ENCODE measurements at places on chromosomes 11 and 22.
A peak's percentile ranks its signal among the peaks of the same experiment; 100 is the strongest.

DNA sequence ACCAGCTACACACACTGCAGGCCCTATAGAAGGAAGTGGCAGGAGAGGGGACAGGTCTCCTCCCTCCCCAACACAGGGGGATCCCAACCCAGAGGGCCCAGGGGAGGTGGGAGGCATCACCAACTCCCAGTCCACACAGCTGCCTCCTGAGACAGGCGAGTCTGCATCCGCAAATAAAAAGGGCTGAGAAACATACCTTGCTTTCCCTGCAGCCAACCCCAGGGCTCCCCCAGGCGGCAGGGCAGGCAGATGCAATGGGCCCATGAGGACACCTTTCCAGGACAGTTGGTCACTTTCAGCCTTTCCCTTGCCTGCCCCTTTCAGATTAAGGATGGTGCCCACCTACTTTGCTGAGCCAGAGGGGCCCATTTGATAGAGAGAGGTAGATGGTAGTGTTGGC lies 180.0 kb downstream of the BRD1 start:
- DNase-seq = no peak

- DNase-seq = no peak
Measured at GRCh38 chr11:79845002-79845709, 404.3 kb upstream of the TENM4 start.

DNA sequence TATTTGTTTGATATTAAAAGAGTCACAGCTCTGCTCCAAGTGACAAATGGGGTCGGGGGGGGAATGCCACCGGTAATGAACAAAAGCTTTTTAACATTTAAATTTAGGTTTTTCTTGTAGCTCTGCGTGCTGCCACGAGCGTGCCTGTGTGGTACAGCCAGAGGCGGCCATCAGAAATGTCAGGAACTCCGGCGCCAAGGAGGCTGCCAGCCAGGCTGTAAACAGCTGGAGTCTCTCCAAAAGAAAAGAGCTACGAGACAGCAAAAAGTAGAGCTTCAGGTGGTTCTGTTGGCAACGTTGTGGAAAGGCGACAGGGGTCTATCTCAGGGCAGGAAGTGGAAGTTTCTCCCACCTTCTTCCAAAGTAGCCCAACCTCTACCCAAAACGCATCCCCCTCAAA lies 532.8 kb downstream of the OPCML start:
- no peak for DNase-seq

GRCh38 chr11:87971354-87971753 lies 203.9 kb downstream of the RAB38 start:
- DNase-seq = no peak

- DNase-seq = no peak
Measured at GRCh38 chr22:33034753-33035152, 23.4 kb downstream of the SYN3 start.

- DNase-seq = no peak
Measured at GRCh38 chr11:39965701-39966100, 1493.8 kb downstream of the LRRC4C start.

- no peak for DNase-seq
Measured at GRCh38 chr11:124176925-124177715, 6.0 kb upstream of the OR10D3 start.

DNA sequence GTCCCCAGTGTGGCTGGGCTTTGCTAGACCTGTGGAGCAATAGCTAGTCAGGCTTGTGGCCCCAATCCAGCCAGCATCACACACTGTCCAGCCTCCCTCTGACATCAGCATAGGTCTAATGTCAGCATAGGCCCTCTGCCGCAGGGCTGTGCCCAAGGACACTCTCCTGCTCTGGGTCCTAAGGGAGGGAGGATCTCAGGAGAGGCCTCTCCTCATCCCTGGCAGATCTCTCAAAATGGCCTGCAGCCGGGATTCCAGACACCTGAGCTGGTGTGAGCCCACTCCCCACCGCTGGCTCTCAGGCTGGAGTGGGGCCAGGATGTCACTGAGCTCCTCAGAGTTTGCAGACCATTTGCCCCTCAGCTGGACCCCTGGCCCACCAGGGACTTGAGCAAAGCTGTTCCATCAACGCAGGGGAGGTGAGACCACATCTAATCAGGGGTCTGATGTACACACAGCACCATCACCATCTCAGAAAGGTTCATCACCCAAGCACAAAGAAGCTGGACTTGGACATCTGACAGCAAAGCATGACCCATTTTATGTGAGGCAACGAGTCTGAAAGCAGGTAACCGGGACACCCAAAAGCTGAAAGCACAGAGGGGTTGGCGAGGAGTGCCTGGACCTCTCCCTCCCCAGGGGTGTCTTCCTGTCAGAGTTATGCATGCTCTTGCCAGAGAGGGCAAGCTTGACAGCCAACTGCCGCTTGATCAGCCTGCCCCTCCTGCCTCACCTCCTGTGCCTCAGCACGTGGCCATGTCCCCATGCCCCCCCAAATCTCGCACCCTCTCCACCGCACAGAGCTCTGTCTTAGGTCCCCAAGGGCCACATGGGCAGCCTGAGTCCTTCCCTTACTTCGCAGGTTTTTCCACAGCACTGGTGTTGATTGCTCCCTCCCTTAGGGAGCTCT lies 69.7 kb upstream of the SEPTIN5 start:
- DNase-seq = no peak

DNA sequence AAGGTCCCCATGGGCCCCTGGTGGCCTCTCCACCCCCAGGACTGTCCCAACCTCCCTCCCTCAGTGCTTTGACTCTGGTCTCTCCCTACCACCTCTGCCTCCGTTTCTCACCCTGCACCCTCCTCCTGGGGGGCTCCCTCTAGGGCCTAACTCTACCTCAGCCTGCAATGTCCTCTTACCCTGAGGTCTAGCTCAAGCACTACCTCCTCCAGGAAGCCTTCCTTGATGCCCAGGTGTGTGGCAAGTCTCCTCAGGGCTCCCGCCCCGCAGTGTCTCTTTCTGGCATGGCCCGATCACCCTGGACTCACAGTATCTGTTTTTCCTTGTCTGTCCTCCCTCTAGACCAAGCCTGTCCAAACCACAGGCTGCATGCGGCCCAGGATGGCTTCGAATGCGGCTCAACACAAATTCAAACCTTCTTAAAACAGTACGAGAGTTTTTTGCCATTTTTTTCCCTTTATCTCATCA lies 90.8 kb downstream of the PHF21B start:
- no peak for DNase-seq

DNA sequence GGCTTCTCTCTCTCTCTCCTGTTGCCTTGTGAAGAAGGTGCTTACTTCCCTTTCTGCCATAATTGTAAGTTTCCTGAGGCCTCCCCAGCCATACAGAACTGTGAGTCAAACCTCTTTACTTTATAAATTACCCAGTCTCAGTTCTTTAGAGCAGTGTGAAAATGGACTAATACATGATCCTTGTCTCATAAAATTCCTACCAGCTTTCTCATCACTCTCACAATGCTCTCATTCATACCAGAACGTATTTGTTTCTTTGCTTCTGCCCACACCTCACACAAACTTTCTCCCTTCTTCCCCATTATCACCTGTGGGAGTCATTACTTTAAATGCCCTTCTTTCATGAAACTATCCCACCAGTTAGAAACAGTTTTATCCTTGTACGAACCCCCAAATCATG lies 62.7 kb upstream of the ARHGAP42 start:
- no peak for DNase-seq

DNA sequence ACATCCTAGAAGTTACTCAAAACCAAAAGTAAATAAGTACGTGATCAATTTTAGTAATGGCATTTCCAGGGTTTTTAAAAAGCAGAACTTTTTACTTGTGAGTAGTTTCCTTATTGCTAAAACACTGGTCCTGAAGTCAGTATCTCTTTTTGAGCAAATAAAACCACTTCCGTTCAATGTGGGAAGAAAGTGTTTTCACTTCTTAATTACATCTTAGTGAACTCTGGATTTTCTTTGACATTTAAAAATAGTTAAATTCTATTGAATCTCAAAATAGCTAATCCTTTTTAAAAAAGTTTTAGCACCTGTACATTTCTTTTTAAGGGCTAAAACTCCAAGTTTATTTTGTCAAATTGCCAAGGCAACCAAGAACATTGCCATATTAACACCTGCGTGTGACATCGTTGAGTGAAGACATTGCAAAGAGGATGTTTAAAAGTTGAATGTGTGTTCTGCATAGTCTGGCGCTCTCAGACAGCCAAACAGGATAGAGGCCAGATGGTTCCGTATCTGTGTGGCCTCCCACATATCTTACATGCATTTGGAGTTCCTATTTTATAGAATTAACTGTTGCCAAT lies 17.2 kb upstream of the OR5B21 start:
- no peak for DNase-seq

- no peak for DNase-seq
Measured at GRCh38 chr11:13776134-13776815, 107.8 kb downstream of the FAR1 start.

- peak; percentile 38 for DNase-seq
Measured at GRCh38 chr22:37607010-37607934, 1.4 kb upstream of the GGA1 start.

All from foreskin melanocyte (primary cell).